ENCODE measurements at places on chromosomes 2 and 18. TPM values are rescaled to one million over a fixed set of nuclear protein-coding genes. Genes with fewer than 3 reads are reported as not detected.

- no peaks in the 10 kb centered on the region for H3K27me3 ChIP-seq
- peaks cover 13% of the 10 kb centered on the region for H3K4me1 ChIP-seq
Observed at GRCh38 chr18:56407646-56408180, 230.7 kb downstream of the TXNL1 start.

- H3K4me1 ChIP-seq, result peaks cover 53% of the 10 kb centered on the region
- DNase-seq, result peak; percentile 86
- no peak overlapping the region for H3K4me3 ChIP-seq
- H3K27ac ChIP-seq, result peak overlapping the region; percentile 80
- no peaks in the 10 kb centered on the region for H3K36me3 ChIP-seq
Observed at GRCh38 chr2:209638346-209638745, 133.3 kb upstream of the UNC80 start.

GRCh38 chr2:173119069-173119807 is 43.6 kb downstream of the MAP3K20 start:
- H3K4me3 ChIP-seq, result no peak overlapping the region
- no peaks in the 10 kb centered on the region for H3K27me3 ChIP-seq
- H3K4me1 ChIP-seq, result no peaks in the 10 kb centered on the region

DNA sequence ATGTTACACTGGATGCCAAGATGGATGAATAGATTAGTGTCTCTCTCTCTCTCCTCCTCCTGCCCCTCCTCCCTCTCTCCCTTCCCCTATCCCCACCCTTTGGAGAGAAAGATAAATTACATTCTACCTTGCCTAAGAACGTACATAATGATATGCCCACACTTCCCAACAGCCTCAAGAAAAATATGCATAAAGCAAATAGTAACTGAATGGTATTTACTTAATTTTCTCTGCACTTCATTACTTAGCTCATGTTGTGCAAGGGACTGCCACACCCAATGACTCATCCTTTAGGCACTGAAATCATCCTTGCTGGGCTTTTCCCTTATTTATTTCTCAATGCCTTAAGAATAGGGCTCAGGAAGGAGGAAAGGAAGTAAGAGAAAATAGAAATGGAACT is 137.3 kb upstream of the PID1 start:
- H3K36me3 ChIP-seq, result no peaks in the 10 kb centered on the region
- H3K27ac ChIP-seq, result peak overlapping the region; percentile 99
- peaks cover 46% of the 10 kb centered on the region for H3K4me1 ChIP-seq
- DNase-seq, result peak; percentile 96
- no peak overlapping the region for H3K4me3 ChIP-seq
- no peaks in the 10 kb centered on the region for H3K27me3 ChIP-seq

- no peaks in the 10 kb centered on the region for H3K27me3 ChIP-seq
- DNase-seq, result no peak
- H3K4me3 ChIP-seq, result no peak overlapping the region
Observed at GRCh38 chr2:8576525-8577167, 105.2 kb upstream of the ID2 start.

DNA sequence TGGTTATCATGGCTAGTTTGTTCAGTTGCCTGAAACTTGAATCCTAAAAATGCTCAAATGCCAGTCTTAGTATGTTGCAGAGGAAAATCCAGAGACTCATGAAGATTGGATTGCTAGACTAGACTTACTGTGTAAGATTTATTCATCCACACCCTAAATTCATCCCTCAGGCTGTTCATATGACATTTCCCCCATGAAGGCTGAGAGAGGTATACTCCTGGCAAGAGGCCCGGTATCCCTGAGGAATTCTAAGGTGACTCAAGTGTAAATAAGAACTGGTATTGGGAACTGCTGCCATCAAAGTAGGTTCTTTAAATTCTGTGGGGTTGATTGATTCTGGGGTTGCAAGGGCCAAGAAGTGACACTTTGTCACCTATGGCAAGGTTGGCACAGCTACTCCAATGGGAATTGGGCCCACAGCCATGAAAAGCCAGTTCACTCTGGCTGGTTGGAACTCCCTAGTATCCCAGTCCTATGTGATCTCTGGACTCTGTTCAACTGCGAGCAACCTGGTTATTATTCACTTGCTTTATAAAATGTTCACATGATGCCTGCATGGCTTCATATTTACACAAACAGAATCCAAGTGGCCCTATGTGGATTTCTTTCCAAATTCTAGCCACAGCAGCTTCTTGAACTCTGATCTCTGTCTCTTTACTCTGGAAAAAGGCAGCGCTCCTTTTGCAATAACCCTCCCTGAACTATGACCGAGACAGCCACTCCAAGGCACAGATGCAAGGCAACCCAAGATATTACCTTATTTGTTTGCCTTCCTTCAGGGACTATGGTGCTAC is 429.1 kb downstream of the CBLN2 start:
- DNase-seq, result peak; percentile 76
- H3K27me3 ChIP-seq, result no peaks in the 10 kb centered on the region
- no peak overlapping the region for H3K27ac ChIP-seq
- no peaks in the 10 kb centered on the region for H3K36me3 ChIP-seq
- H3K4me3 ChIP-seq, result no peak overlapping the region

DNA sequence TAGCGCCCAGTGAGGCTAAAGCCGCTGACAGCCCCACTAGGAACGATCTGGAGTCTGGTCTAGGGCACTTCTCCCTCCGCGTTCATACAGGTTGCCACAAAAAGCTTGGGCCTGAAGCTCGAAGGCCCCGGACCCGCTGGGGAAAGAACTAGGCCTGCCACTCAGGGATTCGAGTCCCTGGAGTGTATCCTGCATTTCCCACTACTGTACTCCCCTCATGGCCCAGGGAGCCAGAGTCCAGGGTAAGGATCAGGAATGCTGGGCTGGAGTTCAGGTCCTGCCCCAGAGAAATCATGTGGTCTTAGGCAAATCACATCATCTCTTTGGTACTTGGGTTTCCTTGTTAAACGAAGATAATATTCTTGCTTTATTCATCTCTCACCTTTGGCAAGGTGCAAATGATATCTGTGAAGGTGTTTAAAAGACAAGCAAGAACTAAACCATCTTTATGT is 1.4 kb upstream of the ZFP36L2 start:
- H3K27me3 ChIP-seq, result no peaks in the 10 kb centered on the region
- peak overlapping the region; percentile 98 for H3K27ac ChIP-seq
- peaks cover 20% of the 10 kb centered on the region for H3K4me1 ChIP-seq
- DNase-seq, result peak; percentile 69
- peak overlapping the region; percentile 88 for H3K4me3 ChIP-seq

GRCh38 chr2:236769981-236770671 is 200.5 kb downstream of the ACKR3 start:
- peak; percentile 95 for DNase-seq
- peak overlapping the region; percentile 91 for H3K27ac ChIP-seq
- no peaks in the 10 kb centered on the region for H3K27me3 ChIP-seq
- no peak overlapping the region for H3K4me3 ChIP-seq
- H3K36me3 ChIP-seq, result no peaks in the 10 kb centered on the region

GRCh38 chr18:6629635-6630140 is 99.8 kb upstream of the ARHGAP28 start:
- H3K27ac ChIP-seq, result no peak overlapping the region
- peak; percentile 61 for DNase-seq
- no peaks in the 10 kb centered on the region for H3K36me3 ChIP-seq
- peaks cover 10% of the 10 kb centered on the region for H3K4me1 ChIP-seq

DNA sequence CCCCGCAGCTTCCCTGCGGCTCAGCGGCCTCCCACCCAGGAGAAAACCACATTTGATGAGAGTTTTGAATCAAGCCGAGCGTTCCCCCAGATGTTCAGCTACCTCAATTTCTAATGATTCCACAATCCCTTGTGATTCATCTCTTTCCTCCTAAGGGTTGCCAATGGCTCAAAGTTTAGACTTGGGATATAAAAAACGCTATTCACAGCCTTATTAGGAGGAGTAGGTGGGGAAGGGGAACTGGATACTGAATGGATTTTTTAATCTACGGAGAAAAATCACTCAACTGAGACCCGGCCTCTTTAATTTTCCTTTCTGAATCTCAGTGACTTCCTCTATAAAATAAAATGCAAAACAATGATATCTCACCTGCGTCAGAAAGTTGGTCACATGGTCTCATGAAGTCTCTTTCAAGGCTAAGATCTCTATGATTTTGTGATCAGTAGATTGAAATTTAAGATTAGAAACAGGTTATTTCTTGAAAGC is 192.6 kb upstream of the TCF4 start:
- H3K27ac ChIP-seq, result no peak overlapping the region
- no peak for DNase-seq
- no peaks in the 10 kb centered on the region for H3K27me3 ChIP-seq
- H3K36me3 ChIP-seq, result no peaks in the 10 kb centered on the region

- peak; percentile 78 for DNase-seq
- H3K27ac ChIP-seq, result no peak overlapping the region
- no peak overlapping the region for H3K4me3 ChIP-seq
- H3K36me3 ChIP-seq, result no peaks in the 10 kb centered on the region
Observed at GRCh38 chr2:144703852-144704708, 184.2 kb upstream of the ZEB2 start.

- no peak for DNase-seq
- peaks cover 10% of the 10 kb centered on the region for H3K4me1 ChIP-seq
- no peak overlapping the region for H3K4me3 ChIP-seq
- H3K27ac ChIP-seq, result no peak overlapping the region
- no peaks in the 10 kb centered on the region for H3K27me3 ChIP-seq
- no peaks in the 10 kb centered on the region for H3K36me3 ChIP-seq
Observed at GRCh38 chr2:189306525-189306924, 127.0 kb upstream of the COL5A2 start.

- H3K27ac ChIP-seq, result peak overlapping the region; percentile 95
- DNase-seq, result peak; percentile 98
- H3K27me3 ChIP-seq, result no peaks in the 10 kb centered on the region
- no peaks in the 10 kb centered on the region for H3K36me3 ChIP-seq
- peaks cover 37% of the 10 kb centered on the region for H3K4me1 ChIP-seq
Observed at GRCh38 chr2:38462121-38462661, 85.1 kb upstream of the ATL2 start.

DNA sequence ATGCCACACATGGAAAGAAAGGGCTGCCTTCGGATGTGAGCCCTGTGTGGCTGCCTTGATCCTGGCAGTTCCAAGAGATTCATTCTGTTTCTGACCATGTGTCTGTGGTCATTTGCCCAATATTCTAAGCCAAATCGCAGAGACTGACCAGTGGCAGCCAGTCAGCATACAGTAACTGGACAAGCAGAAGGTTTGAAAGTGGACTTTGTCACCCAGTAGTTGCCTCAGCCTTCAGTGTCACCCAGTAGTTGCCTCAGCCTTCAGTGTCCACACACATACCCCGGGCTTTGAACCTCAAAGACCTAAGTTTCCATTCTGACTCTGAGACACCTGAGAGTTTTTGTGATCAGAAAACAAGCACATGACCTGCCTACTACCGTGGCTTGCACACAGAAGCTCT is 5.0 kb downstream of the RFX8 start:
- no peaks in the 10 kb centered on the region for H3K36me3 ChIP-seq
- DNase-seq, result no peak
- H3K4me3 ChIP-seq, result no peak overlapping the region
- peaks cover 16% of the 10 kb centered on the region for H3K4me1 ChIP-seq

Gene EMX1
- not detected for total RNA-seq

Gene GALNT1
- total RNA-seq, result 25.0 TPM

Gene DSG4
- total RNA-seq, result 0.04 TPM

Gene ITPRIPL1
- not detected for total RNA-seq

Measured in PC-3 (cell line).